ENCODE measurements at places on chromosomes 4 and X.

DNA sequence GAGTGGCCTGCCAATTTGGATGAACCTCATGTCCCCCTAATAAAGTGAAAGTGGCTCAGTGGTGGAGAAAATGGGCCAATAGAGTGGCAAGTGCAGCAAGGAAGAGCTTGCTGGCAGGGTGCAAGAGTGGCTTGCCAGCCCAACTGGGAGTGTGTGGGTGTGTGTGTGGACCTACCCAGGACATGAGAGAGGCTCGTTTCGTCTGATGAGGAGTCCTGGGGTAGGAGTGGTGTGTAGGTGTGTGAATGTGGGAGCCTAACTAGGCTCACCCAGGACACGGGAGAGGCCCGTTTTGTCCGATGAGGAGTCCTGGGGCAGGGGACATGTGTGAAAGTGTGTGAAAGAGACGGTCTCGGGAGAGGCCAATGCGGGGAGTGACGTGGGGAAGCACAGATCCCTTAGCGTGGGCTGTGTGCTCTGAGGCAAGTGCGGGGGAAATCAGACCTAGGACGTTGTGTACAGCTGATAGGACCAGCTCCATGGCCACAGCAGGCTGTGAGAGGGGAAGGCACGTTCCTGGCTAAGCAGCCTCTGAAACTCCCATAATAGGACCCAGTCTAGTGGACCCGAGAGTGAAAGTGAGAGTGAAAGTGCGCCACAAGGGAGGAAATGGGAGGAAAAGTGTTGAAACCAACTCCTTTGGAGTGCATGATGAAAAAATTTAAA is 5.3 kb downstream of the GAGE10 start:
- DNase-seq: peak; percentile 29

DNA sequence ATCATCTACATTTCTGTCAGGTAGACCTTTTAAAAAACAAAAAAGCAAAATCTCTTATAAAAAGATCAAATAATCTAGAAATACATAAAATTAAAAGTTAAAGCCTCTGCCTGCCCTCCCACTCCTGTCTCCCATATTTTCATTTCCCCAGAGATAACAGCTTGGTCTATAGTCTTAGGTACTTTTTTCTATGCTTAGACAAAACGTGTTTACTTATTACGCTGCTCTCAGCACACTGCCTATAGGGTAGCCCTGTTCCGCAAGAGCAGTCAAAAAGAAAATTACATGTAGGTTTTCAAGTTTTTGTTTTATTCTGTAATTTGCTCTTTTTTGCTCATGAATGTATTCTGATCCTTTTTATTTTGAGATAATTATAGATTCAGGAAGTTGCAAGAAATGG is 73.3 kb downstream of the TAF1 start:
- DNase-seq: no peak

- no peak for DNase-seq
These were observed 103.3 kb upstream of the LEF1 start for GRCh38 chr4:108272046-108272445.

GRCh38 chrX:109927663-109928273 is 75.1 kb upstream of the TMEM164 start:
- DNase-seq: no peak

GRCh38 chr4:125547836-125548235 is 233.1 kb downstream of the FAT4 start:
- no peak for DNase-seq

DNA sequence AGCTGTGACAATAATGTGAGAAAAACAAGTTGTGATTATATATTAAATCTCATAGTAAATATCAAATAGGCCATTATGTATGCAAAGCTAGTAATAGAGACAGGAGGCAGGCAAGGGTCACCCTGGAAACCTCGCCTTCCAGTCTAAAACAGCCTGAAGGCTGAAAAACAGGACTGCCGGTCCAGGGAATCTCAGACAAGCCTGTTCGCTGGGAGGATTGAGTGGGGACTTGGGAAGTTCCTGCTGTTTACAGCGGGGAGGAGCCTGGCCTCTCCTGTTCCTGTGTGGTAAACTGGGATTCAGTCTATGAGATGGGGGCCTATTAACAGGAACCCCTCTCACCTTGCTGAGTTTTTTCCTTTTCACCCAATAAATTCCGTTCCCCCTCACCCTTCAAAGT is 2317.3 kb downstream of the PCDH7 start:
- DNase-seq: no peak

GRCh38 chr4:117740736-117741135 is 293.6 kb upstream of the NDST3 start:
- no peak for DNase-seq

DNA sequence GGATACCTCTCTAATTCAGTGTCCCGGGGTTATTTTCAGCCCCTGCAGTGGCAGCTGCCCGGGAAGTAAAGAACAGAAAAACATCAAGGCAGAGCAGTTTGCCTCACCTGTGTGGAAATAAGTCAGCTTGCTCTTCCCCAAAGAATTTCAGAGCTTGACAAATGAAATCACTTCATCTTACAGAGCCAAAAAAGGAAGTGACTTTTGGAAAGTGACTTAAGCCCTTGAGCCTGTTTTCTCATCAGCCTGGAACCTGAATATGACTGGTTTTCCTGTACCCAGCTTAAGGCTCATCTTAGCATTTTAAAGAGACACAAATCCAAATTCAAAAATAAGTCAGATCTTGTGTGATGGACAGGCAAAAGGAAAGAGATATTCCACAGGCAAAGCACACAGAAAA is 211.6 kb downstream of the RCHY1 start:
- DNase-seq: no peak

DNA sequence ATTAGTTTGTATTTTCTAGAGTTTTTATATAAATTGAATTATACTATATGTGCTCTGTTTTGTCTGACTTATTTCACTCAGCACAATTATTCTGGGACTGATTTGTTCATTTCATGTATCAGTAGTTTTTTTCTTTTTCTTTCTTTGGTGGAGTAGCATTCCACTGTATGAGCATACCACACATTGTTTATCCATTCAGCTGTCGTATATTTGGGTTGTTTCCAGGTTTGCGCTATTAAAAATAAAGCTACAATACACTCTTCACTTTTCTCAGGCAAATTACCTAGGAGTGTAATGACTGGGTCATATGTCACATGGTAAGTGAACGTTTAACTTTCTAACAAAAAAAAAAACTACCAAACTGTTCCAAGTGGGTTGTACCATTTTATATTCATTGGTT is 9.6 kb upstream of the OTUD4 start:
- no peak for DNase-seq

All from activated CD4-positive, alpha-beta T cell treated with anti-CD3 and anti-CD28 coated beads for 36 hours (primary cell).